ENCODE measurements at places on chromosomes 3 and 15.
A peak's percentile ranks its signal among the peaks of the same experiment; 100 is the strongest.

- DNase-seq, result no peak
These were observed 4.0 kb downstream of the ATP10A start for GRCh38 chr15:25858952-25859760.

DNA sequence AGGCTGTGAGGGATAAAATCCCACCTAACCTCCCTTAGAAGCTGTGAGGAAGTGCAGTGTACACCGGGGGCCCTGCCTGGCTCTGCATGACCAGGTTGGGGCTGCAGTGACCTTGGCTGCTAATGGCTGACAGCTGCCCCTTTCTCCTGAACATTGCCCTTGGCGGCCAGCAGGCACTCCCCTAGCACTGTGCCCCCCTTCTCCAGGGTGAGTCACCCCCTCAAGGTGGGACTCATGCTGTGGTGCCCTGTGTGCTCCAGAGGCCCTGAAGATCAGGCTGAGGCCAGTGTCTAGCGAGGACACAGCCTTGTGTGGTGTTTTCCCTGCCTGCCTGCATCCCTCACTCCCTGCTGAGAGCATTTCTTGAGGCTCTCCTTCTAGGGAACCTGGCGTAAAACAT, 21.0 kb upstream of the FGD5 start:
- no peak for DNase-seq

DNA sequence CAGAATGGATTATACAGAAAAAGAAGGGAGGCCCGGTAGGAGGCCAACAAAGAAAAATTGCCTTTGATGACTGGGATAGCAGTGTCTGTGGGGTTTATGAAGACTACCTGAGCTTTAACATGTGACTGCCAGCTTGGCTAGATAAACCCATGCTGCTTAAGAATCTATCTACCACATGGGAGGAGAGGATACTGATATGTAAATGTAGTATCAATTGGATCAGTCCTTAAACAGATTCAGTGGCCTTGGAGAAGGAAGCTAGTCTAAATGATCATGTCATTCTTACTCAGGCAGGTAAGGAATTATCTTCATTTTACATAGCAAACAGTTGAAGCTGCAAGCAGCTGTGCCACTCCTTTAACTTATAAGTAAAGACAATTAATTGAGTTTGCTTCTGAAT, 50.0 kb upstream of the SYNPR start:
- no peak for DNase-seq

DNA sequence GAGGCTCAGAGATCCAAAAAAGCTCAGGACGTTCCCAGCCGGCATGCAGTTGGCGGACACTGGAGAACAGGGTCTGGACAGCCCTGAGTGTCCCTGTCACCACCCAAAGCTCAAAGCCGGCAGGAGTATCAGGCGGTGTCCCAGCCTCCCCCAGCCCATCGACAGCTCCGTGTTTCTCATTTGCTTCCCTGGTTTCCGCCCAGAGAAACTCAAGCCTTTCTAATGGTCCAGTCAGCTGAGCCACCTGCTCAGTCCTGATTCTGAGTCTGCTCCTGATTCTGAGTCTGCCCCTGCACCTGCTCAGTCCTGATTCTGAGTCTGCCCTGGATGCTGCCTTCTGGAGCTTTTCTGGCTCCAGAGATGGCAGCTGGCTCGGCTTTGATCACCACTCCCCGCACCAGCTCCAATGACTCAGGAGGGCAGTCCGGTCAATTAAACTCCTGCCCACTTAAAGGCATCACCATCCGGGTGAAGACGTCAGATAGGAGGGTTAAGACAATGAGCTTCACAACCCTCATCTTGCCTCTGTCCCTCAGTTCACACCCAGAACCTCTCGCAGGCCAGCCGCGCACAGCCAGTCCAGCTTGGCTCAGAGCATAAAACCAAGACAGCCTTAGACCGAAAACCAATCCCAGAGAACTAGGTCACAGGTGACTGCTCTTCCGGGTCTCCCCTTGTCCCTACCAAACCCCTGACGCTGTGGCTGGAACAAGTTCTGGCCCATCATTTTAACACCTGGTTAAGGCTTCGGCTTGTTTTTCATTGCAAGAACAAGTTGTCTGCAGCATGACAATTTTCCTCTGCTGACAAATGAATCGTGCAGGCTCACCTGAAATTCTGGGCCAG, 6.8 kb downstream of the PCSK6 start:
- no peak for DNase-seq

- DNase-seq, result no peak
These were observed 33.1 kb downstream of the PRR20G start for GRCh38 chr3:127254730-127255129.

DNA sequence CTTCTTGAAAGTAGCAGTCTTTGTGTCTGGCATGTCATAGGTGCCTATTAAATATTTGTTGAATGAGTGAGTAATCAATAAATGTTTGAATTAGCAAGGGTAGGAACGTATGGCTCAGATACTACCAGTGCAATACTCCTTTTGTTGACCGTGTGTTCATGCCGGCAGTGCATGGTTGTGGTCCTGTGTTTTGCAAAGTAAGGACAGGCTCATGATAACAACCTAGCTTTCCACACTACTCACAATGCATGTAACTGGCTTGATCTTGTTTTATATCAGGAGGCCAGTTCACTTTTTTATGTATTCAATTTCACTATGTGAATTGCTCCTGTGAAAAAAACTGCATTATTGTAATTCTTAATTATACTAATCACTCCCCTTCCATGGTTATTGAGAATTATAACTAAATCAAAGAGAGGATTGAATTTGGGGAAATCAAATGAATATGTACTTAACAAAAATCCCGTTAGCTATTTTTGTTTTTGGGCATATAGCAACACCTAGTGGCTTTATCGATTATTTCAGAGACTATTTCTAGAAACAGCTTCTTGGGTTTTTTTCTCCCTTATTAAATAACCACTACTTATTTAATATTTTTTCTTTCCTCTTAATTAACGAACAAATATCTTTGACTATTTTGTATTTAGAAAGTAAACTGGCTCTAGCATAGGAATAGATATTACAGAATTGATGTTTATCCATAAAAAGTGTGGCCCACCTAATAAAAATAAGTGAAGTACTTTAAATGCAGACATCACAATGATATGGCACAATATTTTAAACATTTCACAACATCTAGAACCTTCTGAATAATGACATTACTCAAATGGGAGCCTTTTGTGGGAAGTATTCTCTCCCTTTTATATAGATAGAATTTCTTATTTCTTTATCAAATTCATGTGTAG, 218.5 kb downstream of the BBX start:
- peak; percentile 8 for DNase-seq

GRCh38 chr3:49454898-49455681, 15.0 kb upstream of the DAG1 start:
- DNase-seq, result no peak

DNA sequence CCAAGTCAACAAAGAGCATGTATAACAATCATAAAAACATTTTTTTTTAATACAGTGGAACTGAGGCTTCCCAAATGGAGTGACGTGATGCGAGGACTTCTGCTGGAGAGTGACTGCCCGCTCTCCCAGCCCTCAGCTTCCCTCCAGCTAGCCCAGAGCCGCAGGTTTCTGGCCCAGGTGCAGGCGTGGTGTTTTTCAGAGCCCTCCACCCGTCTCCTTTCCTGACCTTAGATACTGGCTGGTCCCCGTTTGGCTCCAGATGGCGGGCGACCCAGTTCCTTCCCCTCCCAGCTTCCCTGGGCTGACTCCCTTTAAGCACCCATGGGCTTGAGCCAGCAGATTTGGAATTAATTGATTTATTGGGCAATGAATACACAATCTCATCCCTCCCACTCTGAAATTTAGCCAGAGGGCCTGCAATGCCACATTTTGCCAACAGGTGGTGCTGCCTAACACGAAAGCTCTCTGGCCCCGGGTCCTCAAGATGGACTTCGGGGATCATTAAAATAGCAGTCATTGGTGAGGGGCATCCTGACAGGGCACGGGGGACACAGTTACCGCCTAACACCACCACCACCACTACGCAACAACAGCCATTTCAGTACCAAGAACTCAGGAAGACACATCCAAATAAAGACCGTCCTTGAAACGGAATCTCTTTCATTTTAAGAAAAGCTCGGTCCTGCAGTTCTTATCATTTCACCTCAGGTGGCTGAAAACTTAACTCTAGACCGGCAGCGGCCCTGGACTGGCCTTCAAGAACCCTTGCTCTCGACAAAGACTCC, 47.5 kb upstream of the MUC4 start:
- DNase-seq, result peak; percentile 45

- DNase-seq, result no peak
These were observed 64.8 kb downstream of the SAMMSON start for GRCh38 chr3:70064194-70064779.

DNA sequence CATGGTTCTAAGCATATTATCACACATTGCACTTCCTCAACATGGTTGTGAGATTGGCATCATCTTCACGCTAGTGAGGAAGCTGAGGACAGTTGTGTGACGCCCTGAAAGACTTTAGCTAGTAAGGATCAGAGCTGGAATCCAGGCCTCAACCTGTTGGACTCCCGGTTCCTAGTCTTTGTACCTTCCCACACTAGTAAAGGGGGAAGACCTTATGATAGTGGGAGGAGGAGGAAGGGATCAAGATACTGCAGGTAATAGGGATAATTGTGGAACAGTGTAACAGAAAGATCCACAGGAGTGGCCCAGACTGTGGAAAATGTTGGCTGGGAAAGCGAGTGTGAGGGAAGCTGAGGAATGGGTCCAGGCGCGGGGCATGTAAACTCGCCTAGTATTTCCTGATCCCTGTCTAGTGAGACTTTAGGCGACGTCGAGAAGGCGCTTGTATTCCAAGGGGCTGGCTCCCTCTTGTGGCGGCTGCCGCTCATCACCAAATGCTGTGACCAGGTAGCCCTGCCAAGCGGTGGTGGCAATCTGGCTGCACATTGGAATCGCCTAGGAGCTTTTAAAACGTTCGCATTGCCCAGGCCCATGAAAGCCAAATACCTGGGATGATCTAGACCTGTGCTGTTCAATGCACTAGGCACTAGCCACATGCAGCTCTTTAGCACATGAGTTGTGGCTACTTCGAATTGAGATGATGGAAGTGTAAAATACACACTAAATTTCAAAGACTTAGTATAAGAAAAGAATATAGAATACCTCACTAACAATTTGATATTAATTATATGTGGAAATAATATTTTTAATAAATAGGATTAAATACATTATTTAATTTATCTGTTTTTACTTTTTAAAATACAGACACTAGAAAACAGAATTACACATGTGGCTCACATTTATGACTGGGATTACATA, 38.8 kb upstream of the CLDN18 start:
- DNase-seq, result peak; percentile 71

DNA sequence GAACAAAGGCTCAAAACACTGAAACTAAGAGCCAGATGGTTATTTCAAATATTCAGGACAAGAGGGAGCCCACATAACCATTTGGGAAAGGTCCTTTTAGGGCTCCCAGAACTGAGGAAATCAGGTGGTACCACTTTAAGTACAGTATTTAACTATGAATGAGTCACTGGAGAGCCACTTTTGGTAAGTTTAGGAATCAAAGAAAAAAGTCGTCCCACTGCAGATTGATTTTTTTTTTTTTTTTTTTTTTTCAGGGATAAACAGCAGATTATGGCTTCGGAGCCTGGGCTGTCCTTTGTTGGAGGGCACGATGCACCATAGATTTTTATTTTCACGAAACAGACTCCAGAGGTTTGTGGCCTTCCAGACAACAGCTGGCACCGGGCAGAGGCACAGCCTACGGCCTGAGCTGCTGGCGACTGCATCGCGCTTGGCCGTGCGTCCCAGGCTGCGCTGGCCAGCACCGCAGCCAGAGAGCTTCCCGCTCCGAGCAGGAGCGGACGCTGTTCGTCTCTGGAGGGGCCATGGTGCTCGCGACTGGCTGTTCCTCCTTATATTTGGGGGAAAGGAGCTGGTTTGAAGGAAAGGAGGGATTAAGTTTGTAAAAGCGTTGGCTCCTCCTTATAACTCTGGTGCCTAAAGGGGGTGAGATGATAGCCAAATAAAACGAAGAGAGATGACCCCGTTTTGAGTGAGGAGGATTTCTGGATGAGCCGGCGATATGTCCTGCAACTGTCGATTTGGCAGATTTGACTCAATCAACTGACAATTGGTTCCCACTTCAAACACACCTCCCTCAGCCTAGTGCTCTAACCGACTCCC, 152.9 kb upstream of the GOLIM4 start:
- DNase-seq, result no peak

- DNase-seq, result no peak
These were observed 57.7 kb upstream of the ATG7 start for GRCh38 chr3:11214451-11214978.

DNA sequence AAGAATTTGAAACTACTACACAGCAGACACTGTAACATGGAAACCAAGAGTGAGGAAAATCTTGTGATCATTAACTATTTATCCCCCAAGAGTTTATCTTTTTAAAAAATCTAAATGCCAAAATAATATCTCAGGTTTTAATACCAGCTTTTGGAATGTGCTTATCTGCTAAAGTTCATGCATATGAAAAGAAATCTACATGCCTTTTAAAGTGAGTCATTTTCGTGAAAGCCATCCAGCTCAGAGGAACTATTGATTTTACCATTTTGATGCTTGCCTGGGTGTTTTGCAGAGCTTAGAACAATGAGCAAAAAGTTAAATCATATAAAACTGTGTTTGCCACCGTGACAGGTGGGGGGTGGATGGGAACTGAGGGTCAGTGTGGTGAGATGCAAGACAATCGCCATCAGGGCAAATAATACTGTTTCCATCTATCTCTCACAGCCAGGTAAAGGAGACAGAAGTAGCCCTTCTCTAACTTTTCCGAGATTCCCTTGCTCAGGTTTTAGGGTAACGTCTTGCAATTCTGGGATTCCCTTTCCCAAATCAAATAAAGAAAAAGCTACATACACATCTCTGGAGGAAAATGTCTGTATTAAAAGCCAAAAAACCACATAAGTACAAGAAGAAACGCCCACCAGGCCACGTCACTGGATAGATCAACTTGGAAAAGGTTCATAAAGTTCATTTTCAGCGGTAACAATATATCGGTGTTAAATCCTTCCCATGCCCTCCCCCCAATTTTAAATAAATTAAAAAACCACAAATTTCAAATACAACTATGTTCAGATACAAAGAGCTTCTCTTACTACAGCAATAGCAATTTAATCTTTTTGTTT, 2.0 kb downstream of the TMEM158 start:
- DNase-seq, result no peak
